ENCODE measurements at places on chromosomes 7 and 10.

DNA sequence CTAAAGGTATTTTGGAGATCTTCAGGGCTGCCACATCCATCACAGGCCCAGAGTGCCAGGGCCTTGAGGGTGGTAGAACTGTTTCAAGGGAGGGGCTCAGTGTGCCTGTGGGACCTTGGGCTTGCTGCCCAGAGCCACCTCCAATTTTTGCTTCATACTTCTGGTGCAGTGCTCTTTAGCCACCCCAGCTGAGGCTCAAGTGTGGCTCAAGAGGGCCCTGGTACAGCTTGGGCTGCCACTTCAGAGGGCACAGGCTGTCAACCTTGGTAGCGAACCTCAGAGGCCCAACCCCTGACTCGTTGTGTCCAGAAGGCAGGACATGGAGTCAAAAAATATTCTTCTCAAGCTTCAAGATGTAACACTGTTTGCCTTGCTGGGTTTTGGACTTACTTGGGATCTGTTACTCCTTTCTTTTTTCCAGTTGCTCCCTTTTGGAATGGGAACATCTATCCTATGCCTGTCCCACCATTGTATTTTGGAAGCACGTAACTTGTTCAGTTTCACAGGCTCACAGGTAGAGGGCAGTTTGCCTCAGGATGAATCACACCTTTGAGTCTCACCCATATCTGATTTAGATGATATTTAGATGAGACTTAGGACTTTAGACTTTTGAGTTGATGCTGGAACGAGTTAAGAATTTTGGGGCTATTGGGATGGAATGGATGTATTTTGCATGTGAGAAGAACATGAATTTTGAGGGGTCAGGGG is 224.8 kb downstream of the RPS24 start:
- DNase-seq: no peak

GRCh38 chr10:17236468-17237148 is 8.6 kb downstream of the VIM start:
- DNase-seq: no peak

DNA sequence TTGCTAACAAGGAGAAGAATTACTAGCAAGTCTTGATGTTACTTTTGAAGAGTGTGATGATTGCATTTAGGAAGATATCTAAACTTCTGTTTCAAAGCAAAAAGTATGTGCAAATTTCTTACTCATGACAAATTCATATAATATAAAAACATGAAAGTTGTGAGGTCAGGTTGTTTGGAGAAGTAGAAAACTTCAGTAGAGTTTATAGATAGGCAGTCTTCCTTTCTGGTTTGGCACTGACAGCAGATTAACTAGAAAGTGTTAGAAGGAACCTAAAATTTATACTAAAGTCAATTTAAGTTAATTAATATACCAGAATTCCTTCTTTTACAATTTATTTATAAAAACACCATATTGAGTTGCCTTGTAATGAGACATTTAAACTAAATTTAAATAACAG is 16.9 kb downstream of the PTEN start:
- DNase-seq: no peak

DNA sequence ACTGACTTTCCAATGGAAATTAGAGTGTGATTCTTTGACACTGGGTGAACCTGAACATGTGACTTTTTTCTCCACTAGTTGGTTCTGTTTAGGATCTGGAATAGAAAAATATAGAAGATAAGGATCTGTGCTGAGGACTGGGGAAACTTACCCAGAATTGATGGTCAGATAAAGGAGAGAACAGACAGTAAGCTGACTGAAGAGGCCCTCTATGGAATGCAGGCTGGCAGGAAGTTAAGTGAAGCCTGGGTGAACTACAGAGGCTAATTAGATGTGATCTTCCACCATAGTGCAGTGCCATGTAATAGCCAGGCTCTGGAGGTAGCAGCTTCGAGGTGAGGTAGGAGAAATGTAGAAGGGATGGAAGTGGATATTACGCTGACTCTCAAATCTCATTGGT is 455.3 kb downstream of the PLXDC2 start:
- DNase-seq: no peak

DNA sequence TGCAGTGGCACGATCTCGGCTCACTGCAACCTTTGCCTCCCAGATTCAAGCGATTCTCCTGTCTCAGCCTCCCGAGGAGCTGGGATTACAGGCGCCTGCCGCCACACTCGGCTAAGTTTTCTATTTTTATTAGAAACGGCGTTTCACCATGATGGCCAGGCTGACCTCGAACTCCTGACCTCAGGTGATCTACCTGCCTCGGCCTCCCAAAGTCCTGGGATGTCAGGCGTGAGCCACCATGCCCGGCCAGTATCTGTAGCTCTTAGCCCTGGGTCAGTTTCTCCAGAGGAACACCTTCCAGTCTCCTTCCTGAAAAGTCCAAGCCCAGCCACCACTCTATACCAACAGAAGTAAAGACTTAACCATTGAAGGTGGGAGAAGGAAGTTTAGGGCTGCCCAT is 15.2 kb upstream of the ZKSCAN1 start:
- DNase-seq: no peak

All from fibroblast of skin of right biceps (primary cell).